ENCODE measurements at places on chromosomes 4 and X.

DNA sequence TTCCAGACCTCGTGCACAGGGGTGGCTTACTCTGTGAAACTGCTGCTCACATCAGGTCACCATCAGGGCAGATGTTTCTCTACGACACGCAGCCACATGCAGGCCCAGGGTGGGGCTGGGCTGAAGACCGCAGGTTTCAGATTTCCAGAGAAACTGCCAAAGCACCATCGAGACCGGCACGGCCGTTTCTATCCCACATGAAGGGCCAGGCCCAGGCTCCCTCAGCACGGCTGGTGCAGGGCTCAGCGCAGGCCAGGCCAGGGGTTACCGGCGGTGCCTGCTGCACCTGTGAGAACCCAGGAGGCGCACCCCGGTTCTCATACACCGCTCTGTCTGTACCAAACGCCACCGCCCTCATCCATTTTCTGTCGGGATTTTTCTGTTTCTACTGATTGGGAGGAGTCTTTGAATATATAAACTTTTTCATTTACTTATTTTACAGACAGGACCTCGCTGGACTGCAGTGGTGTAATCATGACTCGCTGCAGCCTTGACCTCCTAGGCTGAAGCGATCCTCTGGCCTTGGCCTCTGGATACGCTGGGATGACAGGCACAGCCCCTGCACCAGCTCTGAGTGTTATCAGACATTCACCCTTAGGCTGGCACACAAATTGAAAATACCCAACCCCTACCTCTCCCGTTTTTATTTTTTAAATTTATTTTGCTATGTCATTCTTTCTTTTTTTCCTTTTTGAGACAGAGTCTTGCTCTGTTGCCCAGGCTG is 17.1 kb downstream of the CTBP1 start:
- DNase-seq = no peak

GRCh38 chrX:120228187-120228908 is 22.3 kb upstream of the ZBTB33 start:
- DNase-seq = no peak

DNA sequence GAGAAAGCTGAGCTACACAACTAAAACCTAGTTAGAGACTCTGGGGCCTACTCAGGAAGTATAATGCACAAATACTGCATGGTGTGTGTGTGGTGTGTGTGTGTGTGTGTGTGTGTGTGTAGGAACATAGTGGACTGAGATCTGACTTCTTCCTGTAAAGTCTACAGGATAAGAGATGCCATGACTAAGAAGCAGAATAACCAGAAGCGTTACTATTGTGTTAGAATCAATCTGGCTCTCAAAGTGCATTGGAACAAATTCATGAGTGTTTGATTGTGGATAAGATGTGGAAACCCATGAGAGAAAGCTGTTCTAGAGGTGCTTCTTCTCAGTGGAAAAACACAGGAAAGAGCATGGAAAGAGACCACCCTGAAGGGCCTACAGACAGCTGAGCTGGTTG is 302.1 kb downstream of the INPP4B start:
- no peak for DNase-seq

GRCh38 chrX:72258174-72258573 is 18.9 kb downstream of the RPS4X start:
- DNase-seq = peak; percentile 6

DNA sequence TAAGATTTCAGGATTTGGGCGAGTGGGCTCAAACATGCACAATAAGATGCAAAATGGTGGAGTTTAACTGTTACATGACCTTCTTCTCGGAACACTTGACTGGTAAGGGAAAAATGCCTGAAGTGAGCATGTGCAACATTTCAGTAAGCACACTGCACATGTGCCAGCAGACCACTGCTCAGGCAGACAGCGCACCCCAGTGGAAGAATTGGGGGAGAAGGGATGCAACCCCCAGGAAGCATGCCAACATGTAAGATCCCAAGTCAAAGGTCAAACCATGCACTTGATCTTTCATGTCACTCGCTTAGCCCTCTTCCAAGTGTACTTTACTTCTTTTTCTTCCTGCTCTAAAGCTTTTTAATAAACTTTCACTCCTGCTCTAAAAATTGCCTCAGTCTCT is 256.3 kb downstream of the CENPC start:
- peak; percentile 9 for DNase-seq

- no peak for DNase-seq
These were observed 1.4 kb upstream of the SLC34A2 start for GRCh38 chr4:25654031-25654970.

- DNase-seq = peak; percentile 89
These were observed 69.2 kb upstream of the GRID2 start for GRCh38 chr4:92234393-92235176.

Measured in amniotic stem cell (primary cell).